ENCODE measurements at places on chromosomes 6 and 20.

DNA sequence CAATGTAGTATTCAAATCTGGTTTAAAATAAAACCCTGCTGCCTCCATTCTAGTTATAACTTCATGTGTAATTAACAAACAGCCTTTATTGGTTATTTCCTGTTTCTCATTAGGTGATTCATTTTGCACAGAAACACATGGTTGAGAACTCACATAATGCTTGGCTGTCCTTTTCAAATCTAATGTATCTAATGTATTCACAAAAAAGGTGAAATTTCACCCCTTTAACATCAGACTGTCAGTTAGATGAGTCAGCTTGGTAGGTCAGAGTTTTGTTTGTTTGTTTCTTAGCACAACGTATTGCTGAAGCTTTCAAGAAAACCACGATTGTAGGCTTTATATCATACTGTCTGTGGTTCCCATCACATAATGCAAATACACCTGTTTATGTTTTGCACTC lies 78.7 kb upstream of the TMEM30A start:
- DNase-seq = no peak

- no peak for DNase-seq
These were observed 46.4 kb upstream of the CST5 start for GRCh38 chr20:23925789-23926525.

GRCh38 chr20:49400904-49401303 lies 81.6 kb downstream of the KCNB1 start:
- no peak for DNase-seq

GRCh38 chr6:64889144-64889543 lies 817.9 kb downstream of the EYS start:
- DNase-seq = no peak

GRCh38 chr20:47727170-47727880 lies 58.0 kb downstream of the SULF2 start:
- DNase-seq = peak; percentile 24

DNA sequence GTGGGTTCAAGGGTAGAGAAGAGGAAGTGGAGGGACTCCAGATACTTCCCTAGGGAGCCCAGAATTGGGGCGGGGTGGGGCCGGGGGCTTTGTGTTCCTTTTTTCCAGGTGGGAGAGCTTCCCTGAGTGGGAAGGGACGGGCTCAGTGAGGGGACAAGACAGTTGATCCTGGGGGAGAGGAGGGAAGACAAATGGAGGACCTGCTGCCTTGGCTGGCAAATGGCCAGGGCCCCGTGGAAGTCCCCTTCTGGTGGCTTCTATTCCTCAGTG lies 2.6 kb downstream of the CTSZ start:
- DNase-seq = no peak

GRCh38 chr20:33986560-33987216 lies 7.0 kb upstream of the RALY start:
- no peak for DNase-seq

GRCh38 chr6:113055061-113055460 lies 707.9 kb downstream of the RFPL4B start:
- no peak for DNase-seq

GRCh38 chr6:24581084-24581669 lies 64.8 kb downstream of the KIAA0319 start:
- peak; percentile 44 for DNase-seq

GRCh38 chr6:49978332-49979226 lies 9.2 kb upstream of the DEFB113 start:
- DNase-seq = no peak

DNA sequence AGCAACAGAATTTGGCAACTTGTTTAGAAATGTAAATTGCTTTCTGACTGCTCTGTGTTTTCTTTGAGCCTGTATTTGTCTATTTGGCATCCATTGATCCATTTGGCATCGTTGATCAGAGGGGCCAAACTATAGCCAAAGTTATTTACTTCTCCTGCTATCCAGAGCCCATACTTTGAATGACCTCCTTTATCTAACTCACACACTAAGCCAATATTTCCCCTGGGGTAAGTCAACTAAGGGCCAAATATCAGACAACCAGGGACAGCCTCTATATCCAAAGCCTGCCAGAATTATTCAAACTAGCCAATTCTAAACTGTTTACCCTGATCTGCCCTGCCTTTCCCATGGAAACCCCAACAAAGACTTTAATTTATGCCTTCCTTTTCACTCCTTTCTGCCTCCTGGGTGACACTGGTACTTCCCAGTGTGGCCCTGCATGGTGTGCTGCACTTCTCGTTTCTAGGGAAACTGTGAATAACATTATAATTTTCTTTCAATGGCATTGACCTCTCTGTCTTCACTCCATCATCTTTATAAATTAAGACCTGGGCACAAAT lies 19.8 kb upstream of the ZNF184 start:
- DNase-seq = peak; percentile 34

DNA sequence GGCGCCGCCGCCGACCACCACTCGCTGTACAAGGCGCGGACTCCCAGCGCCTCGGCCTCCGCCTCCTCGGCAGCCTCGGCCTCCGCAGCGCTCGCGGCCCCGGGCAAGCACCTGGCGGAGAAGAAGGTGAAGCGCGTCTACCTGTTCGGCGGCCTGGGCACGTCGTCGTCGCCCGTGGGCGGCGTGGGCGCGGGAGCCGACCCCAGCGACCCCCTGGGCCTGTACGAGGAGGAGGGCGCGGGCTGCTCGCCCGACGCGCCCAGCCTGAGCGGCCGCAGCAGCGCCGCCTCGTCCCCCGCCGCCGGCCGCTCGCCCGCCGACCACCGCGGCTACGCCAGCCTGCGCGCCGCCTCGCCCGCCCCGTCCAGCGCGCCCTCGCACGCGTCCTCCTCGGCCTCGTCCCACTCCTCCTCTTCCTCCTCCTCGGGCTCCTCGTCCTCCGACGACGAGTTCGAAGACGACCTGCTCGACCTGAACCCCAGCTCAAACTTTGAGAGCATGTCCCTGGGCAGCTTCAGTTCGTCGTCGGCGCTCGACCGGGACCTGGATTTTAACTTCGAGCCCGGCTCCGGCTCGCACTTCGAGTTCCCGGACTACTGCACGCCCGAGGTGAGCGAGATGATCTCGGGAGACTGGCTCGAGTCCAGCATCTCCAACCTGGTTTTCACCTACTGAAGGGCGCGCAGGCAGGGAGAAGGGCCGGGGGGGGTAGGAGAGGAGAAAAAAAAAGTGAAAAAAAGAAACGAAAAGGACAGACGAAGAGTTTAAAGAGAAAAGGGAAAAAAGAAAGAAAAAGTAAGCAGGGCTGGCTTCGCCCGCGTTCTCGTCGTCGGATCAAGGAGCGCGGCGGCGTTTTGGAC lies 2.0 kb downstream of the SOX4 start:
- DNase-seq = peak; percentile 7

DNA sequence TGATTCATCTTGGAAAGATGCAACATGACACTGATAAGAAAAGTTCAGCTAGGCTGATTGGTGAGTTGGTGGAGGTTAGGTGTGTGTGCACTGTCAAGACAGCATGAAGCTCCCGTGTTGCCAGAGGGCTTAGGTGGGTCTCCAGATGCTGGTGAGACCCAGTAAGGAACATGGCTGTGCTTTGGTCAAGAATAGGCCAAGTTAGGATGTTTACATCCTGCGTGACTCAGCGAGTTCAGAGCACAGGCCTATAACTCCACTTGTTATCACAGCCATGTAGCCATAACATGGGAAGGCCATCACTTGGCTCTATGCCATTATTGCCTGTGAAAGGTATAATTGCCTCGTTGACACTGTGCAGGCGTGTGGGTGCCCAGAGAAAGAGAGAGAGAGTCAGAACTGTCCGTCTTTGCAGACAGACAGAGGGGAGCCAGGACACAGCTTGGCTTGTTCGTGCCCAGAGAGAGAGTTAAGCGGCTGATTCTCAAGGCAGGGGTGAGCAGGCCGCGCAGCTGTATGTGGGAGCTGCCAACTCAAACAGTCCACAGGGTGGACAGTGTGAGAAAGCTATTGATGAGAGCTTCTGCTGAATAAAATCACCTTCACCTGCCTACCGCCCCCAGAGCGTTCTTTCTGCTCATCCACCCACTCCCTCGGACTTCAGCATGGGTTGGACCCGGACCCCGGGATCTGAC lies 43.5 kb downstream of the OR2B6 start:
- DNase-seq = no peak

Data from putamen (tissue), 1 donor.